Stimulated activated CD4-positive, alpha-beta T cell treated with anti-CD3 and anti-CD28 coated beads, Interleukin-1b, Interleukin-23, amount 100 ng/mL, for 24 hours (primary cell): ENCODE measurements at places on chromosomes 13 and 19.

GRCh38 chr19:280541-281009 is 10.6 kb downstream of the PLPP2 start:
- DNase-seq = no peak

- no peak for DNase-seq
These were observed 60.9 kb upstream of the ZNF527 start for GRCh38 chr19:37309834-37310575.

- no peak for DNase-seq
These were observed 21.5 kb downstream of the STARD13 start for GRCh38 chr13:33263976-33264619.

- DNase-seq = no peak
These were observed 3.5 kb downstream of the FFAR2 start for GRCh38 chr19:35451338-35452096.

GRCh38 chr19:41206456-41206855 is 12.6 kb upstream of the AXL start:
- no peak for DNase-seq

GRCh38 chr13:81106348-81106747 is 765.4 kb upstream of the SPRY2 start:
- DNase-seq = no peak

- DNase-seq = no peak
These were observed 865 bp upstream of the CRLF1 start for GRCh38 chr19:18607226-18608101.

- no peak for DNase-seq
These were observed 12.4 kb downstream of the HNRNPM start for GRCh38 chr19:8457209-8457608.

DNA sequence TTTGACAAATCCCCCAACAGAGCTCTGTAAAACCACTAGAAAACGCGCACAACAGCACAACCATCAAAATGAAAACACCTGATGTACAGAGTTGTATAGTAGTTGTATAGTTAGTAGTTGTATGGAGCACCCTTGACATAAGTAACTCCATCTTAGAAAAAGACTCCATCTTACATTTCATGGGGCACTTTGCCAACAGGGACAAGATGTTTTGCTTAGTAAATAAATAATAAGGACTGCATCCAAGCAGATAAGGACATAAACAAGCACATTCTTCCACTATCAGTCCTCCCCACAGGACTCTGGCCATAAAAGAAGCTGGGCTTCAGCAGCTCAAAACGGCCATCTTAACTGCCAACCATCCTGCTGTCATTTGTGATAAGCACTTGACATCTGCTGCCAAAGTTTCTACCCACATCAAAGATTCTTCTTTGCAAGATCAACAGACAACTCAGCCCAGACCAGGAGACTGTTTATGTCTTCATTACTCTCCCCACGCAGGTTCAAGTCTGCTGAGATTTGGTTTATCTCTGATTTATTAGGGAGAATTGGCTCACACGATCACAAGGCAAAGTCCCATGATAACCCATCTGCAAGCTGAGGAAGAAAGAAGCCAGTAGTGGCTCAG is 20.7 kb upstream of the ZNF331 start:
- no peak for DNase-seq

DNA sequence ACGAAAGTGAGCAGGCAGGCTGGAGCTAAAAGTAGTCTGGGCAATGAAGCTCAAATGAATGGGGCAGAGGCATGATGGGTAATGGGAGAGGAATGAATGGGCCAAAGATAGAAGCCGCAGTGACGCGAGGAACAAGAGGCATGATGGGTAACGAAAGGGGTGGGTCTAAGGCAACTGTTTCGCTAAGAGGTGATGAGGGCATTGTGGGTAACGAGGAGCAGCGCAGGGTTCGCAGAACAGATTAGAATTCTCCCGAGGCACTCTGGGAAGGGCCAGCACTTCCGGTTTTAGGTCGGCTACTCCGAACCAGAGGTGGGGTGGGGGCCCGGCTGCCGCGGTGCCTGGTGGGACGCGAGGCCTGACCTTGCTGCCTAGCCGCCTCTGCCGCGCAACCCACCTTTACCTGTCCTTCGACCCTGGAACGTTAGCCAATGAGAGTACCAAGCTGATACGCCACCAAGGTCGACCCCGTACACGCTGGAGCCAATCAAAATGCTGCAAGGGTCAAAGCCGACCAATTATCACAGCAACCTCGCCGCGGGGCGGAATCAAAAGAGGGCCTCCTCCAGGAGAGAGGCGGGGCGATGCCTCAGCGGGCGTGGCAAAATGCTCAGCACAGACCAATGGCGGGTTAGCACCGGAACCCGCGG is 563 bp upstream of the TOMM40 start:
- peak; percentile 98 for DNase-seq

- DNase-seq = no peak
These were observed 16.3 kb downstream of the ZNF714 start for GRCh38 chr19:21098291-21098690.

DNA sequence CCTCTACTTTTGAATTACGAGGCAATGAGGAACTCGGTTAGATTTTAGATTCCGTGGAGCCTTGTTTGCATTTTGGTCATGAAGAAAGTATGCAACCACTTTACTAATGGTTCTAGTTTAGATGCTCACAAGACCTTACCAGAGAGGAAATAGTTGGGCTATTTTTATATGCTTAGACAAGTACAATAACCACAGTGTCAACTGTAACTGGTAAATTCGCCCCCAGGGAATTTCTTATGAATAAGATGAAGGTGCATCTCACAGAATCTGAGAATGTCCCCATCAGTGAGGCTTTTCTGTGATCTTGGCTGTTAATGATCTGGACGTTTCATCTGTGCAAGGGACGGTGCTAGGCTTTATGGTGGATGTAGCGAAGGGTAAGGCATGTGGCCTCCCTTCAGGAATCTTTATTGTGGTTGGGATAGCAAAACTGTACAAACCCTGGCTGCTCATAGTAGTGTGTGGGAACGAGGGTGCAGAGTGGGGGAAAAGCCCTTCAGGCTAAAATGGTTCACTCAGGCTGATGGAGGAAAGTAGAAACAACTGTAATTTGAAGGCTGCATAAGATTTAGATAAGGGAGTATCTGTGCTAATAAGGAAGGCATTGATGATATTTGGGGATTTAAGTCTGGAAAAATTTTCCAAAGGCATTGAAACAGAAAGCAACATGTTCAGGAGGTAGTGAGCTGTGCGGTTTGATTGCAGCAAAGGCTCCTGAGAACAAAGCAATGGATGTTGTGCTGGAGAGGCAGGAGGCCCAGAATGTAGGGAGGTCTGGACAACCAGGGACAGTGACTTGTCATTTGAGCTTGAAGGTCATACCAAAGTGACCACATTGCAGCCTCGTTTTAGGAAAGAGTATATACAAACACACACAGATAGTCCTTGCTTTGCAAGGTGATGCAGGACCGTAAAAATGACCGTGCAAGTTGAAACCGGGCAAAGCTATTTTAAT is 28.4 kb downstream of the UBAC2 start:
- no peak for DNase-seq

DNA sequence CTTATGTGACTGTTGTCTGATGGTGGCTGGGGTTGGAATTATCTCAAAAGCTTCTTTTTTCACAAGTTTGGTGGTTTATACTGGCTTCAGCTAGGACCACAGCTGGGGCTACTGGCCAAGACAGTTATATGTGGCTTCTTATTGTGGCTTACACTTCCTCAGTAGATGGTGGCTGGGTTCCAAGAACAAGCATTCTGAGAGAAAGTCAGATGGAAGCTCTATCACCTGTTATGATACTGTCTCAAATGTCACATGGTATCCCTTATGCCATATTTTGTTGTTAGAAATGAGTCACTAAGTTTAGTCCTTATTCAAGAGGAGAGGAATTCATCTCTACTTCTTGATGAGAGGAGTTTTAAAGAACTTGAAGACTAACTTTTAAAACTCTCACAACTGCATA is 41.6 kb downstream of the NDFIP2 start:
- no peak for DNase-seq

- DNase-seq = peak; percentile 37
These were observed 5.3 kb downstream of the DENND1C start for GRCh38 chr19:6476155-6476895.

- DNase-seq = no peak
These were observed 10.8 kb upstream of the PDCD5 start for GRCh38 chr19:32570081-32570785.

GRCh38 chr13:30108913-30109237 is 198.5 kb downstream of the KATNAL1 start:
- DNase-seq = no peak

GRCh38 chr19:38492181-38492813 is 58.8 kb downstream of the RYR1 start:
- DNase-seq = no peak

DNA sequence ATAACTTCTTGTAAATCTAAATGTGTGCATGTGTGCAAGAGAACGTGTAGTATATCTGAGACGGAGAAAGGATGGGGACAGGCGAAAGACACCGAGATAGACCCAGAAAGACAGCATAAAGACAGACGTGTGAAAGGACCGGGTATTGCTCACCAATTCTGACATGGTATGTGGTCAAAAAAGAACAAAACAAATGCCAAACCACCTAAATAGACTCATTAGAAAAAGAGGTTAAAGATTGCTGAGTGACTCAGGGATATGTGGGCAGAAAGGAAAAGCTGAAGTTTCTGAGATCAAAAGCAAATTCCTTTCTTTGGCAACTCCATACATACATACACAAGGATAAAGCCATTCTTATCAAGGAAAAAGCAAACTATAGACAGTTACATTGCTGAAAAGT is 179.7 kb upstream of the TSC22D1 start:
- no peak for DNase-seq

DNA sequence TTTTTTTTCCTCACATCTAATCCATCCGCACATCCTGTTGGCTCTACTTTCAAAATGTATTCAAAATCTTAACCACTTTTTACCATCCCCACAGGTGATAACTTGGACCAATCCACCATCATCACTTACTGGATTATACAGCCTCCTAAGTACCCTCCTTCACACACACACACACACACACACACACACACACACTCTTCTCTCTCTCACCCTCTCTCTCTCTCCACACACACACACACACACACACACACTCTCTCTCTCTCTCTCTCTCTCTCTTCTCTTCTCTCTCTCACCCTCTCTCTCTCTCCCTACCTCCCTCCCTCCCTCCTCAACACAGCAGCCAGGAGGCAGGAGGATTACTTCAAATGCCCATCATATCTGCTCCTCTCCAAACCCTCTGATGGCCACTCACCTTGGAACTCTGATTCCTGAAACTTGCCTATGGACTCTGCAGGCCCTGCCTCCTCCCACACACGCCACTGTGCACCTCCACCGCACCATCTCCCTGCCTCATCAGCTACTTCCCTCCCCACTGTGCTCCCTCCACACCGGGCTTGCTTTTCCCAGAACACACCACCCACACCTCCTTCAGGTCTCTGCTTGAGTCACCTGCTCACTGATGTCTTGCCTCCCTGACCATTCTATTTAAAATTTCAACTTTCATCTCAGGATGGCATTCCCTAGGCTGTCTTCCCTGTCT is 39.7 kb downstream of the RCBTB2 start:
- no peak for DNase-seq

DNA sequence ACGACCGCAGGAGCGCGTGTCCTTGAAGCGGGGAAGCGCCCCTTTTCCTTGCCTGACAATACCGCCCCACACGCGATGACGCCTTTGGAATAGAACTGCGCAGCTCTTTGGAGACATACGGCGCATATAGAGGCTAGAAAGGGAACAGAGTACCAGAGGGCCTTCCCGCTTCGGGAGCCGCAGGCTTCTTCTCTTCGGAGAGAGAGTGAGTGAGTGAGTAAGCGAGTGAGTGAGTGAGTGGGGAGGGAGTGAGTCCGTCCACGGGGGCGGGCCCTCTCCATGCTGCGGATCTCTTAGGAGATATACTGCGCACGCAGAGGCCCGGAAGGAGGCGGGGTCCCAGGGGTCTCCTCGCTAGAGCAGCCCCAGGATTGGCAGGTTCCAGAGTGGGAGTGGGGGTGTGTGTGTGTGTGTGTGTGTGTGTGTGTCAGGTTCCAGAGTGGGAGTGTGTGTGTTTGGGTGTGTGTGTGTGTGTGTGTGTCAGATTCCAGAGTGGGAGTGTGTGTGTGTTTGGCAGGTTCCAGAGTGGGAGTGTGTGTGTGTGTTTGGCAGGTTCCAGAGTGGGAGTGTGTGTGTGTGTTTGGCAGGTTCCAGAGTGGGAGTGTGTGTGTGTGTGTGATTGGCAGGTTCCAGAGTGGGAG is 97.0 kb downstream of the INSR start:
- peak; percentile 90 for DNase-seq

DNA sequence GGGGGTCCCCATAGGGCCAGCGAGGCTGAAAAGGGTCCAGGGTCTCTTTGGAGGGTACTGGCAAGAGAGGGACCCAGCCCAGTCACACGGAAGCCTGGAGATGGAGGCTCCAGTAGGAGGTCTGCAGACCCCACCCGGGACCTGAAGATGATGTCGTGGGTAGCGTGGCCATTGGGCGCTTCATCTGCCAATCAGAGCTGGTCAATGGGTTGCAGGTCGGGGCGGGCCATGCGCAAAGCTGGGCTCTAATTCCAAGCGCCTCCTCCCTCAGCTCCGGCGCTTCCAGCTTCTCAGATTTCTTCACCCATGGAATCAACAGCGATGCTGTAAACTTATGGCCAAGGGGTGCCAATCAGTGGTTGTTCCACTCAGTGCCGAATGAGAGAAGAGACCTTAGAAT is 10.9 kb downstream of the SIGLEC12 start:
- DNase-seq = no peak

- no peak for DNase-seq
These were observed 75.6 kb upstream of the KL start for GRCh38 chr13:32940601-32941000.

GRCh38 chr19:51586799-51587198 is 15.7 kb downstream of the ZNF175 start:
- no peak for DNase-seq

GRCh38 chr13:35804901-35805300 is 326.3 kb downstream of the DCLK1 start:
- DNase-seq = no peak
